ENCODE measurements at places on chromosomes 4 and X.

DNA sequence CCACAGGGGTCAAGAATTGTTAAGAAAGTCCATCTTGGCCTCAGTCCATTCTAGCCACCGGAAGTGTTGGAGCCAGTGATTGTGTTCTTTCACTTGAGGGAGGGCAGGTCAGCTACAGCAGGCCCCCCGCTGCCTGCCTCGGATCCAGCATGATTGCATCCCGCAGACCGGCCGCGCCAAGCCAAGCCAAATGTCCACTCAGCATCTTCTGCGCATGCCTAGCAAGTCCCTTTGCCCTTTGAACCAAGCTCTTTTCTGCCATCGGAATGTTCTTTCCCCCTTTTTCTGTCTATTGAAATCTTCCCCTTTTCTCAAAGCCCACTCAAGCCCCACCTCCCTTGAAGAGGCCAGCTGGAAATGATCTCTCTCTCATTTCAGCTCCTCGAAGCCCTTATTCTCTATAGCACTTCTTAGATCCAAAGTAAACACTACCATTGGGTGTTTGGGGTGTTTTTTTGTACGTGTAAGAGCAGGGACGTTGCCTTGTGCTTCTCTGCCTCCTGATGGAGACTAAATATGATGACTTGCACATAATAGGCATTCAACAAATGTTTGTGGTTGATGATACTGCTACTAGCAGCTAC is 147.8 kb upstream of the BCOR start:
- no peak for DNase-seq

- DNase-seq, result no peak
Observed at GRCh38 chrX:71652405-71652804, 14.9 kb upstream of the LOC101059915 start.

DNA sequence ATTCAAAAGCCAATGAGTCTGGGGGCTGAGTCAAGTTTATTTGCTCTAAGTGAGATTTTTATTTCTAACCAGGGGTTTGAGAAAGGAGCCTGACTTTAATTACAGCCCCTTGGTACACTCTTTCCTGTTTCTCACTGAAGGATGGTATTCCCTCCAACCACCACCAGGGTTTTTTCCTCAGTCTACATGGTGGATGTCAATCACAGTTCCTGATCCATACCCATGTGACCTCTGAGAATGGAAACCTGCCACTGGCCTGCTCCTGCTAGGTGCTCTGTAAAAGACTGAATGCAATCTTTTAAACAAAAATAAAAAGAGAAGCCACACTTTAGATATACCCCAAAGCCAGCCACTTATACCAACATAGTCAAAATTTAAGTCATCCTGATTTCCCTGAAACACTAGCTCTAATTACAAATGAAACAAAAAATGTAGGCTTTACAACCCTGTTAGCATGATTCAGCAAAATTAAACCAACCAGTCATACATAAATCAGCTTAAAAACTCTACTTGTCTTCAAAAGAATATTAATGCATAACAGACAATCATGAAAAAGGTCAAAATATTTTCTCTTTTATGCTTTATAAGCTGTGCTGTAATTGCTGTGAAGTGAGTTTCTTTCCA is 112.1 kb upstream of the NWD2 start:
- DNase-seq, result no peak

GRCh38 chr4:17502756-17503155 is 9.1 kb downstream of the QDPR start:
- no peak for DNase-seq
